ENCODE measurements at places on chromosomes 1 and 21.

GRCh38 chr1:59041646-59042277 lies 255.1 kb upstream of the FGGY start:
- DNase-seq: no peak

- DNase-seq: no peak
Measured at GRCh38 chr21:42525029-42525581, 11.5 kb downstream of the SLC37A1 start.

DNA sequence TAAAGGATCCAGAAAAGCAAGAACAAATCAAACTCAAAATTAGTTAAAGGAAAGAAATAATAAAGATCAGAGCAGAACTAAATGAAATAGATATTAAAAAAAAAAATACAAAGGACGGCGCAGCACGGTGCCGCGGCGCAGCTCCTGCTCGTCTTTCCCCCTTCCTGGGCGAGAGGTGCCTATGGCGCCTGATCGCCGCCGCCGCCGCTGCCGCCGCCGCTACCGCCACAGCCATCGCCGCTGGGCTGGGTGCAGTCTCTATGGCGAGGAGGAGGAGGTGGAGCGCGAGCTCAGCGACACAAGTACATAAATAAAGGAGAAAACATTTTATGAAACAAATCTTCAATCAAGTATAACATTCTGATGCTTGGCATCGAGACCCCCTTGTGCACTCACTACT lies 77.6 kb upstream of the VANGL1 start:
- DNase-seq: no peak

- no peak for DNase-seq
Measured at GRCh38 chr1:1577367-1578011, 2.8 kb upstream of the SSU72 start.

GRCh38 chr1:184633785-184634184 lies 120.9 kb downstream of the EDEM3 start:
- no peak for DNase-seq

DNA sequence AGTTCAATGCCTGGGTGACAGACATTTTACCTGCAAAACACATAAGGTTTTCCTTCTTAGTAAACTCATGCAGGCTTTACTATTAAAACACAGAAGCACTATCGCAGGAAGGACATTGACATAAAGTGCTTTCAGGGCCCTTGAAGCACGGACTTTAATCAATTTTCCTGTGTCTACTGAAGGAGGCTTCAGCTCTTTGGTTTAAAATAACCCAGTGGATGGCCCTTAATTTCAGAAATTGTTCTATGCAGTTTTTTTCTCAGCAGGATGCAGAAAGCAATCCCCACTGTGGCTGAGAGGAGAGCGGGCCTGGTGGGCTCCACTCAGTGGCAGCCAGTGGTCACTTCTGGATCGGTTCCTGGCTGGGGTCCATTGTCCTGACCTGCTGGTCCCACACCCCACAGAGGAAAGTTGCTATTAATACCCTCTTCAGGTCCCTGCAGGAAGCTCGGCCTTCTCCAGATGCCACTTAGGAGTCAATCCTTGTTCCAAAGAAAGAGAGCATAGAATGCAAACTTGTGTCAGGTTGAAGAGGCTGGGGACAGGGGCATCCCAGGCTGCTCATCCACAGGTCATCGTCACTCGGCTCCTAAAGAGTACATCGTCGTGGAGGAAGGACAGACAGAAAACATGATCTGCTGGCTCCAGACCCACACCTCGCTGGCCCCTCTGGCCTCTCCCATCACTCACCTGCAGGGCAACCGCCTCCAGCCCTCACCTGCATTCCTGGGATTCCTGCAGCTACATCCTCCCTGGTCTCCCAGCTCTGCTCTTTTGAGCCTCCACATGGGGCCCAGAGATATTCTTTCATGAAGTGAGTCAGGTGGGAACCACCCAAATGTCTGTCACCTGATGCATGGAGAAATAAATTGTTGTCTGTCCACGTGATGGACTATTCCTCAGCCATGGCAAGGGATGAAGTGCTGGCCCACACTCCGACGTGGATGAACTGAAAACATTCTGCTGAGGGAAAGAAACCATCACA lies 153.1 kb downstream of the PSMG1 start:
- DNase-seq: no peak

DNA sequence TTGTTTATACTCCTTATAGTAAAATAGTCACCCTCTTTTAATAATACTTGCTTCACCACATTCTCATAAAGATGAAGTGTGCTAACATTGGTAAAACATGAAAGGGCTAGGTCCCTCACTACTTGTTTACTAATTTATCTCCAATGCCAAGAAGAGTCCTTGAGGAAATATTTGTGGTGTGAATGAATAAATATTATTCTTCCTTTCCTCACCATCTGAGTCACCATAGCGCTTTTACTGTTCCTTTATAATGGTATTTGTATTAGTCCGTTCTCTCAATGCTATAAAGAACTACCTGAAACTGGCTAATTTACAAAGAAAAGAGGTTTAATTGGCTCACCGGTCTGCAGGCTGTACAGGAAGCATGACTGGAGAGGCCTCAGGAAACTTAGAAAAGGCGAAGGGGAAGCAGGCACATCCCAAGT lies 222.8 kb upstream of the ZRANB2 start:
- DNase-seq: no peak

GRCh38 chr1:180530501-180530900 lies 28.1 kb upstream of the ACBD6 start:
- DNase-seq: no peak

DNA sequence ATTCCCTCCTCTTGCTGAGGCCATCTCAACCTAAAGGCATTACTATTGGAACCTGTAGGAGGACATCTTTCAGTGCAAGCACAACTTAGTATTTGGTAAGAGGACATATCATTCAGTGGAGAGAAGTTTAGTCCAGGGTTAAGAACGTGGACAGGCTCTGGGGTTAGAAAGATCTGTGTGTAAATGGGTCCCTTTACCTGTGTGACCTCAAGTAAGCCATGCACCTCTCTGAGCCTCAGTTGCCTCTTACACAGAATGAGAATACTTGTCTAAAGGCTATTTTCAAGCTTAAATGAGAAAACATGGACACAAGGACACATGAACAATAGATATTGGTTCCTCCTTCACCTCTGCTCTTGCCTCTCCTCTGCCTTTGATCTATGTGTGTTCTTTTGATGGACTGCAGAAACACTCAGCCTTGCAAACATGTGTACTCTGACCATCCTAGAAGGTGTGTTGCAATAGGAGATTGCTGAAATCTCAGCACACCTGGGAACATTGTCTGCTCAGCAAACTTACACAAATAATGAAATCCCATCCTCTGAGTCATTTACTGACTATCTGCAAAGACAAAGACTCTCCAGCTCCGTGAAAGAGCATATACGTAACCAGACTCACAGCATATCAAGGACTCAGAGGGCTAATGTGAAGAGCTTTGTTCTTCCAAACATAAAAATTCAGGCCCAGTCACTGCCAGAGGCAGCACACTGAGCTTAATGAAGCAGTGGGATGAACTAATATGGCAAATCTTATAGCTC lies 143.8 kb downstream of the DAB1 start:
- no peak for DNase-seq

- no peak for DNase-seq
Measured at GRCh38 chr1:77623066-77623465, 59.4 kb downstream of the ZZZ3 start.

DNA sequence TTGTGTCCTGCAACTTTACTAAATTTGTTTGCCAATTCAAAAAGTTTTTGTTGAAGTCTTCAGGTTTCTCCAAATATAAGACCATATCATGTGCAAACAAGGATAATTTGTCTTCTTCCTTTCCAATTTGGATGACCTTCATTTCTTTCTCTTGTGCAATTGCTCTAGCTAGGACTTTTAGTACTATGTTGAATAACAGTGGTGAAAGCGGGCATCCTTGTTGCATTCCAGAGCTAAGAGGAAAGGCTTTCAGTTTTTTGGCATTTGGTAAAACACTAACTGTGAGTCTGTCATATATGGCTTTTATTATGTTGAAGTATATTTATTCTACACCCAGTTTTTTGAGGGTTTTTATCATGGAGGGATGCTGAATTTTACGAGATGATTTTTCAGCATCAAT lies 630.0 kb upstream of the ADGRL2 start:
- DNase-seq: no peak

GRCh38 chr21:31484219-31484618 lies 140.2 kb upstream of the TIAM1 start:
- DNase-seq: no peak

DNA sequence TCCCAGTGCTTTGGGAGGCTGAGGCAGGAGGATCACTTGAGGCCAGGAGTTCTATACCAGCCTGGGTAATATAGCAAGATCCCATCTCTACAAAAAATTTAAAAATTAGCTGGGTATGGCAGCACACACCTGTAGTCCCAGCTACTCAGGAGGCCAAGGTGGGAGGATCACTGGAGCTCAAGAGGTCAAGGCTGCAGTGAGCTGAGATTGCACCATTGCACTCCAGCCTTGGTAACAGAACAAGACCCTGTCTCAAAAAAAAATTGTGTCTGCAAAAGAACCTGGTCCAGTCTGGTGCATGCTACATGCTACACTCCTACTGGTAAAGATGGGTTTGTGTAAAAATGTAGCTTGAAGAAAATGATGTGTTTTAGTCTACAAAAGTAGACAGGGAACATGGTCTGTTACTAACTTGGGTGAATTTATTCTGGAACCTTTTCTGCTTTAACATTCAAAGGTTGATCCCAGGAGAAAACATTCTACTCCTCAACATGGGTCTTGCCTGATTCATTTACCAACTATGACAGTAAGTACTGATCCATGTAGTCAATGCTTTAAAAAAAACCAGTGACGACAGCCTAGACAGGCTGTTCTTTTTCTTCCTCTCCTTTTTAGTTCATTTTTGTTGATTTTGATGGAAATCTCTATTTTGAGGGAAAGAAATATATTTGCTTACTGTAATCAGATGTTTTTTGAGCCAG lies 32.7 kb upstream of the ENAH start:
- no peak for DNase-seq
